Prostate gland (tissue), 2 donors: ENCODE measurements at places on chromosomes 7 and 10. TPM values are rescaled to one million over a fixed set of nuclear protein-coding genes. Genes with fewer than 3 reads are reported as not detected.
A peak's percentile ranks its signal among the peaks of the same experiment; 100 is the strongest.

The TMEM176B gene
- total RNA-seq = 4.5 TPM

The GIMAP7 gene
- 9.0 TPM for total RNA-seq

The AIFM2 gene
- 10.7 TPM for total RNA-seq

The GOLGA7B gene
- total RNA-seq = 0.23 TPM

The ARPC1A gene
- total RNA-seq = 119 TPM

The ARMC3 gene
- 5.0 TPM for total RNA-seq

DNA sequence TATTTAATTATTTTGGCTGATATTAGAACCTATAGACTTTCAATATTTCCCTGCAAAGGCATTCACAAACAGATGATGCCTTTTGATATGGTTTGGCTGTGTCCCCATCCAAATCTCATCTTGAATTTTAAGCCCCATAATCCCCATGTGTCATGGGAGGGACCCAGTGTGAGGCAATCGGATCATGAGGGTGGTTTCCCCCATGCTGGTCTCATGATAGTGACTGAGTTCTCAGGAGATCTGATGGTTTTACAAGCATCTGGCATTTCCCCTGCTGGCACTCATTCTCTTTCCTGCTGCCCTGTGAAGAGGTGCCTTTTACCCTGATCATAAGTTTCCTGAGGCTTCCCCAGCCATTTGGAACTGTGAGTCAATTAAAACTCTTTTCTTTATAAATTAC lies 9.3 kb upstream of the PNLIPRP3 start:
- no peak for DNase-seq

- DNase-seq = no peak
These were observed 81.0 kb downstream of the CFAP58 start for GRCh38 chr10:104434601-104435000.

DNA sequence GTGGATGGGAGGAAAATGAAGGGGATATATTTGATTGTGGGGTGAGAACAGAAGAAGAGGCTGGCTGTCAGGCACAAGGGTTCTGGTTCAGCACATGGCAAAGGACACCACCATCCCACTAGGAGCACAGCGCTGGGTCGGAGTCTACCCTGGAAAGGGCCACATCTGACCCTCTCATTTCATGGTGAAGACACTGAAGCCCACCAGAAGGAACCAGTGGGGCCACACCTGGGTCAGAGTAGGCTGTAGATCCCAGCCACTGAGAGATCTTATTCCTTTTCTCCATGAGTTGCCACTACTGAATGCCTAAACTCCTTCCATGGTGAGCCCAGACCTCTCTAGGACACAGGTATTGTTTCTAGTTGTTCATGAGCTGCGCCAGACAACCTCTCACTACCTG lies 25.8 kb downstream of the SFTPD start:
- DNase-seq = no peak

DNA sequence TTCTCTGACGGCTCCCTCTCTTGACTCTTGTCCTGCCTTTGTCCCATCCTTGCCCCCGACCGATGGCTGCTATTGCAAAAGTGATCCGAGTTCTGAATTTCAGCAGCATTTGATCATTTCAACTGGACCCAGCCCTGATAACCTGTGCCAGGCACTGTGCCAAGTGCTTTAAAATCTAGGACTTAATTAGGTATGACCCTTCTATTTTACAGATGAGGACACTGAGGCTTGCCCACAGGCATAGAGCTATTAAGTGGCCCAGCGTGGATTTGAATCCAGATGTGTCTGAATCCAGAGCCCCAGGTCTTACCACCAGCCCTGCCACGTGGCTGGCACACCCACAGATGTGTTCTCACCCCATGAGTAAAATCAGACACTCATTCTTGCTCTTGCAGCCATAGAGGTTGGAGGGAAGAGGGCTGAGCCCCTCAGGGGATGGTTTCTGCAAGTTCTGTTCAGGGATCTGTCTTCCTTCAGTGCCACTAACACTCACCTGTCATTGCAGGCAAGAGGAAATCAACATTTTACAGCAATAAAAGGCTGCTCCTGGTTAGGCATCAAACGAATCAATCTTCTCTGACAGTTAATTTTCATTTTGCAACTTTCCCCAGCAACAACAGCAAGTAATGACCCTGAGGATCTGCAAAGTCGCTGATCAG lies 101.2 kb downstream of the GRID1 start:
- no peak for DNase-seq

GRCh38 chr7:69663911-69664832 lies 65.9 kb downstream of the AUTS2 start:
- DNase-seq = no peak

DNA sequence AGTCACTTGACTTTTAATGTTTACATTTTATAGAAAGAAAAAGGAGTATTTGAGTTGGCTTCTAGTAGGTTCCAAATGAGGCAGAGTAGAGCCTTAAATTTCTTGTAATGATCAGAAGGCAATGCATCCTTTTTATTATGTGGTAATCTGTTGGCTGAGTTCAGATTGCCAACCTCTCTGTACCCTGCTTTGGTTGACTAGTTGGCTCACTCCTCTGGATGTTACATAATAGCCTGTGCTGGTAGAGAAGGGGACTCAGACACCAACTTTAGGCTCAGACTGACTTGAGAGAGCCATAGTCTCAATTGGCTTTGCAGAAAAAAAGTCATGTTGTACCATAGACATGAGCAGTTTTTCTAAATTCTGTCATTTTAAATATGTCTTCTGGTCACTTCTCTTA lies 46.8 kb upstream of the GLCCI1 start:
- DNase-seq = no peak

GRCh38 chr7:101985903-101986734 lies 168.7 kb downstream of the CUX1 start:
- peak; percentile 12 for DNase-seq

- peak; percentile 21 for DNase-seq
These were observed 57.4 kb downstream of the CHST15 start for GRCh38 chr10:124035928-124036558.

DNA sequence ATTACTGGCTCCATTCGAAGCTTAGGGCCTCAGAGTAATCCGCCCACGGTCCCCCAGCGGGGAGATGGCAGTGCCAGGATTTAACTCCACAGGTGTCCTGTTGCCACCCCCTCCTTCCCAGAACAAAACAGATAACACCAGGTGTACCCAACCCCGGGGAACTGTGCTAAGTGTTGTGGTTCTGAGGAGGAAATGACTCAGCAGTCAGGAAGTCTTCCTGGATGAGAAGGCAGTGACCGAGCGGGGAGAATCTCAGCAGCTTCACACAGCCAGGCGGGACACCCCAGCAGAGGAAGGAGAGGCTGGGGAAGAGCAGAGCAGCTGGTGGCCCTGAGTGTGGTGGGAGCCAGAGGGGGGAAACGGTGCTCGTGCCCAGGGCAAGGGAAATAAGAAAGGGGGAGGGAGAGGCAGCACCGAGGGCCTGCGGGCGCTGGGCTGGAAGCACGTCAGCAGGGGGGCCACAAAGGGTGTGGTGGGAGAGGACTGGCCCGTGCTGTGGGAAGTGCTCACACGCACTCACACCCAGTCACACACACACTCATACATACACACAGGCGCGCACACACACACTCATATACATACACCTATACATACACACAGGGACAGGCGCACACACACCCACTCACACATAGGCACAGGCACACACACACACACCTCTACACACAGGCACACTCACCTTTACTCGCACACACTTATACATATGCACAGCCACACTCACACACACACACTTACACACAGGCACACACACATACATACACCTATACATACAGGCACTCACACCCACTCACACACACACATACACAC lies 59.8 kb upstream of the CHST15 start:
- peak; percentile 54 for DNase-seq

GRCh38 chr7:111108000-111108399 lies 17.1 kb downstream of the LRRN3 start:
- no peak for DNase-seq

DNA sequence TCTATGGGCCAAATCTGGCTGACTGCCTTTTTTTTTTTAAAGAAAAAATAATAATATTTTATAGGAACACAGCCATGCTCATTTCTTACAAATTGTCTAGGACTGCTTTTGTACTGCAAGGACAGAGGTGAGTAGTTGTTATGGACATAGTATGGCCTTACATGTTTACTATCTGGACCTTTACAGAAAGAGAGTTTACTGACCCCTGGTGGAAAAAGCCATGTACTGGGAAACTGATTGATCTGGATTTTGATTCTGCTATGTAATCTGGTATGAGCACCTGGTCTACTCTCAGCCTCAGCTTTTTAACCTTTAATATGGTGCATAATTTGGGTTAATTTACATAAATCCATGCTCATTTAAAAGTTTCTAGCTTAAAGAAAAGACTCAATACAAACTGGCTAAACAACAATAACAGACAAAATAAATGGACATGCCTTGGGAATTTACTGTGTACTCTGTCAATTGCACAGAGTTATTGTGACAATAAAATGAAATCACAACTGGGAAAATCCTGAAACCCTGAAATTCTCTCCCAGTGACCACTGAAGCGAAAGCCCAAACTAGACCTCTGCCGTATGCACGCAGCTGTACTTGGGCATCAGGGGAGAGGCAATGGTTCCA lies 260.7 kb downstream of the BMPER start:
- no peak for DNase-seq

GRCh38 chr10:15237351-15237750 lies 68.9 kb upstream of the NMT2 start:
- DNase-seq = no peak

- DNase-seq = no peak
These were observed 43.3 kb downstream of the SFTPD start for GRCh38 chr10:79905322-79906314.

- no peak for DNase-seq
These were observed 43.4 kb downstream of the DNMBP start for GRCh38 chr10:99966306-99966705.

- DNase-seq = no peak
These were observed 14.3 kb downstream of the STARD3NL start for GRCh38 chr7:38192327-38192726.

GRCh38 chr7:31875424-31875823 lies 188.4 kb downstream of the PPP1R17 start:
- no peak for DNase-seq

DNA sequence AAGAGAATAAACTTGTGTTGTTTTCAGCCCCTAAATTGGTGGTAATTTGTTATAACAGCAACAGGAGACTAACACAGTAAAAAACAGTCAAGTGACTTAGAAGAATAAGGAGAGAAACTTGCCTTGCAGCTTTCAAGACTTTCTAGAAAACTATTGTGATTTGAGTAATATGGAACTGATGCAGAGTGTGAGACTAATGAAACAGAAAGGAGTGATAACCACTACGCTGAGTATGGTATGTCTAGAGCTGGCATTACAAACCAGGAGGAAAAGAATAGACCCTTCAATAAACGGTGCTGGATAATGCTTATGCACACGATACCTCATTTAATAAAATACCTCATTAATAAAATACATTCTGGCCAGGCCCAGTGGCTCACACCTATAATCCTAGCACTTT lies 99.9 kb downstream of the CREM start:
- no peak for DNase-seq

GRCh38 chr7:30752979-30753378 lies 1.0 kb downstream of the INMT start:
- DNase-seq = peak; percentile 26

GRCh38 chr7:44375236-44375699 lies 49.9 kb upstream of the CAMK2B start:
- DNase-seq = no peak

DNA sequence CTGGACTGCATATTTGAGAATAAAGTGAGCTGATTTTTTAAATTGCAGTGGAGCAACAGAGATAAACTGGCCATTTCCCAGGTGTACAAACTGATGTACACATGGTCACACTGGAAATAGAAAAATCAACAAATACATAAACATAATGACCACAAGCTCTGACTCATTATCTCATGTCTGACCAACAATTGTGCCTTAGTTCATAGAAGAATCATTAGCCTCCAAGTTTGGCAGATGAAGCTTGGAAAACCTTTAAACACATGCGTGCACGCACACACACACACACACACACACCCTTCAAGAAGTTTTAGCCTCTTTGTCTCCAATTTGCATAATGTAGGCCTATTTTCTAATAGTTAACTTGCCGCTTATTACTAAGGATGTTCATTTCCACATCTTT lies 308.9 kb upstream of the POM121L12 start:
- DNase-seq = no peak

GRCh38 chr10:76558996-76559891 lies 1078.4 kb downstream of the KCNMA1 start:
- no peak for DNase-seq

DNA sequence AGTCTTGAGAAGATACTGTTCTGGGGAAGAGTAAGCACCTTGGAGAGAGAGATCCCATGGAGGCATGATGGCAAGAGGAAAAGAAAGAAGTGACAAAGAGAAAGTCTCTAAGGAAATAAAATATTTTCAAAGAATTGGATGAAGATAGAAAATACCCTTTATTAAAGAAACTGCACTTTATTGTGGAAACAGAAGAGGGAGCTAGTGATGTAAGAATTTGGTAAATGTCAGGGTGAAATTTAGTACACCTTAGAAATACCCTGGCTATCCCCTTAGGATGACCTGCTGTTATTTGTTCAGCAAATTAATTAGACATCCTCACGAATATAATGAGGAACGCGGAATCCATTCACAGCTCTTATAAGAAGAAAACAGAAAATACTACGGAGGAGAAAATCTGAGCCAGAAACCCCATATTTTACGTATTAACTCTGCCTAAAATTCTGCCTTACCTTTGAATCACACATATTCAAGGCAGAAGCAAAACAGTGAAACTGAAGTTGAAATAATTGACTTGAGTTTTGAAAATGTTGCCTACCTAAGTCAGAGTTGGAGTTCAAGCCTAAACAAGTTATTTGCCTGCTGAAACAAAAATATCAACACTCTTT lies 90.7 kb downstream of the TFPI2 start:
- no peak for DNase-seq

GRCh38 chr10:71042216-71042615 lies 153.9 kb upstream of the PCBD1 start:
- no peak for DNase-seq

GRCh38 chr7:3847336-3847735 lies 546.3 kb downstream of the SDK1 start:
- no peak for DNase-seq

DNA sequence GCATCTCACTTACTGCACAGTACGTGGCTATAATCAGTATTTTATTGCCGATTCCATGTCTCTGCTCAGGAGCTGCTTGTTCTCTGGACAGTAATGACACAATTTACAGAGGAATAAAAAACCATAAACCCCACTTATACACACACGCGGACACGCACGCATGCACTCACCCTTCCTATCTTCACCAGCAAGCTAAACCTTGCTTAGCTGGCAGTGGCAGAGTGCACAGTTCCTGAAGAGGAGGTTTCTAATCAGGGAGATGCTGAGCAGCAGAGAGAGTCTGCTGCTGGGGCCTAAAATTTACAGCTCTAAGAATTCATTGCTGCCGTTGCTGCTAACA lies 66.3 kb downstream of the SND1 start:
- no peak for DNase-seq
